ENCODE measurements at places on chromosomes 2 and 18.
A peak's percentile ranks its signal among the peaks of the same experiment; 100 is the strongest.

DNA sequence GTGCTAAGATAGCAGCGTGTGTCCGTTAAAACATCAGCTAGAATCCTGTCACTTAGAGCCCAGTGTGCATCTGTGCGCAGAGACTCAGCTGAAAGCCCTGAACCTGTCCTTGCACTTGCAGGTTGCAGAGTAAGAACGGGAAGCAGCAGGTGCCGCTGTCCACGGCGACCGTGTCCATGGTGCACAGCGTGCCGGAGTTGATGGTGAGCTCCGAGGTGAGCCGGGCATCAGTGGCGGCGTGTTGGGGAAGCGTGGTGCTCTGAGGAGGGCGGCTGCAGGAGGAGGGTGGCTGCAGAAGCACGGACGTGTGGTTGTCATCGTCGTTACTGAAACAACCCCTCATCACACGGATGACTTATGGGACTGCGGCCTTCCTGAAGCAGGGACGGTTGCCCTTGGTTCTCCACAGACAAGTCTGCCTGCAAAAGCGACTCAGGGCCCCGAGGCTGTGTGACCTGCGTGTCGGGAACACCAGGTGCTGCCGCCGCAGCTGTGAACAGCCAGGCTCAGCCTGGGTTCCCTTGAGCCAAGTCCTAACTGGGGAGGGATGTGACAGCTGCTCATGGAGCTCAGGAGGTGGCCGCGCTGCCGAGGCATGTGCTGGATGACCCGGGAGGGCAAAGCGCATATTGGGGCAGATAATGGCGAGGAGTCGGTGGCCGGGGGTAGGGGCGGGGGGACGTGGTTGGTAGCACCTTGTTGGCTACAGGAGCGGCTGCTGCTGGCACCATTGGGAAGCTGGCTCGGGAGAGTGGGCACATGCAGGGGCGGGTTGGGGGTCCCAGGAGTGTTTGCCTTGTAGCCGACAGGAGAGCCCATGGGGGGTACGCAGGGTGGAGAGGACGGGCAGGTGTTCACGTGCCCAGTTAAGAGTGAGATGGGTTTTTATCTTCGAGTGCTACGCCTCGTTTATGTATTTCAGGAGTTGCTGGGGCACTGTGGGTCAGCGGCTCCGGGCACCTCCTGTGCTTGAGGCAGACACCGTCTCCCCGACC lies 16.6 kb downstream of the CTDP1 start:
- DNase-seq, result no peak

DNA sequence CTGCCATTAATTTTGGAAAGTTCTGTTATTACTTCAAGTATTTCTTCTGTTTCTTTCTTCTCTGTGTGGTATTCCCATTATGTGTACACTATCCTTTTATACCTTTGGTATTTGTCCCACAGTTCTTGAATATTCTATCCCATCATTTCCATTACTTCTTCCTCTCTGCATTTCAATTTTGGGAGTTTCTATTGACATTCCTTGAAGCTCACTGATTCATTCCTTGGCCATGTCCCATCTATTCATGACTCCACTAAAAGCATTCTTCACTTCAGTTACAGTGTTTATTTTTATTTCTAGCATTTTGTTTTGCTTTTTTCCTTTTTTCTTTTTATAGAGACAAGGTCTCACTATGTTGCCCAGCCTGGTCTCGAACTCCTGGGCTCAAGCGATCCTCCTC lies 30.3 kb downstream of the PROC start:
- no peak for DNase-seq

DNA sequence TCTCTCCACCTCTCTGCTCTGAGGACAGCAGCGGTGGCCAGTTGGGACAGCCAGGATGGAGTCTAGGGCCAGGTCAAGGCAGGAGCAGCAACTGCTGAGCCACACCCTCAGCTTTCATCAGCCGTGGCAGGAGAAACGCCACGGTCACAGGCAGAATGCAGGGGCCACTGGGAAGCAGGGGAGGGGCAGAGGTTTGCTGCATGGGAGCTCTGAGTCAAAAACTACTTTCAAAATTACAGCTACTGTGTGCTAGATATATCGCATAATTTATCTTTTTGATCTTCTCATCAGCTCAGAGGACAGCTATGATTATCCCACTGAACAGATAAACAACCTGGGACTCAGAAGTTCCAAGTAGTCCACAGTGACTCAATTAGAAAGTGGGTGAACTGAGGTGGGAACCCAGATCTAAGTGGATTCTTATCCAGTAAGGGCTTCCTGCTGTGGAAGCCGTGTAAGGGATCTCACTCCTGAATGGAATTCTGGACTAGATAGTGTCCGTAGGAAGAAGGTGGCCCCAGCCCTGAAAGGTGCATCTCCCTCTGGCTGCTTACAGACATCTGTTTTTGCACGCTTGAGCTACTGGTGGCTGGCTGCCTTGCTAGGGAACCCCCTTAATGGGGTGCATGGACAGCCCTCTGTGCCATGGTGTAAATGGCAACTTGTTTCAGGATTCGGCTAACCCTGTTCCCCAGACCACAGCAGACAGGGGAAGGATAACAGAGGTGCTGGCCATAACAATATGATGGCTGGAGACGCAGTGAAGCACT lies 194.6 kb upstream of the SMAD2 start:
- DNase-seq, result peak; percentile 51

GRCh38 chr2:29562319-29562718 lies 359.1 kb downstream of the ALK start:
- DNase-seq, result no peak

- peak; percentile 48 for DNase-seq
Observed at GRCh38 chr2:162058973-162059668, 14.9 kb downstream of the DPP4 start.

DNA sequence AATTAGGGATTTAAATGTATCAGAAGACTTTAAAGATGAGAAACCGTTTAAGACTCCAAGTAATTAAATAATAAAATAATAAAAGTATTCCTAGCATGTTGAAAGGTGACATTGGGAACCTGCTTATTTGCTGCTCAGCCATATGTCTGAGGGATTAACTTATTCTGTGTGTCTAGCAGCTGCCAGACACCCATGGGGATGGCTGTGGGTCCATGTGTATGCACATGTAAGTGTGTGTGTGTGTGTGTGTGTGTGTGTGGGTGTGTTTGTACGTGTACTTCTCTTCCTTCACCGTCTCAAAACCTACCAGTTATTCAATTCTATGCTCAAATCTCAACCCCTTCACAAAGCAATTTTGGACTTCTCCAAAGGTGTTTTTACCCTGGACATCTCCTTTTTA lies 124.5 kb downstream of the SETBP1 start:
- DNase-seq, result no peak

- no peak for DNase-seq
Observed at GRCh38 chr18:77392321-77392720, 142.7 kb downstream of the GALR1 start.

DNA sequence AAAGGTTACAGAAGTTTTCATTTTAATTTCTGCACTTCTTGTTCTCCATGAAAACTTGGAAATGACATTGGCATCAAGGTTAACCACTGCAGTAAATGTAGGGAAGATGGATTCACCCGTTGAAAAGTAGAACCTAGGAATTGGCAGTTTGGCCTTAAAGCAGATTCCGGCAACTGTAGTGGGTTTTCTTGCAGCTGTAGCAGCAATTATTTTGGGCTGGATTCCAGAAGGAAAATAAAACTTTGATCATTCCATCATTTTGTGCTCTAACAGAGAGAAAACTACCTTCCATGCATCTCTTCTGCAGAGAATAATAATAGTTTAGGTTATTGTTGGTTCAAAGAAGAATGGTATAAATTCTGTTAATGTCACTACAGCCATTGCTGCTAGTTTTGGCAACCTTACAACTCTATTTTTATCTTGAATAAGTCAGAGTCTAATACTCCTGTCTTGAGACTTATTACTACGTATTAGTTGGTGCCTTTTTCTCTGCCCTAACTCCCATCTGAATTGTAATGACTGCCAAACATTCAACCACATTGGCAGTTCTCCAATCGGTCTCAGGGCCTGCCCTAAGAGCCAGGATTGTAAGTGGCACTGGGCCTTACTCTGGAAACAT lies 178.1 kb upstream of the PIEZO2 start:
- no peak for DNase-seq

DNA sequence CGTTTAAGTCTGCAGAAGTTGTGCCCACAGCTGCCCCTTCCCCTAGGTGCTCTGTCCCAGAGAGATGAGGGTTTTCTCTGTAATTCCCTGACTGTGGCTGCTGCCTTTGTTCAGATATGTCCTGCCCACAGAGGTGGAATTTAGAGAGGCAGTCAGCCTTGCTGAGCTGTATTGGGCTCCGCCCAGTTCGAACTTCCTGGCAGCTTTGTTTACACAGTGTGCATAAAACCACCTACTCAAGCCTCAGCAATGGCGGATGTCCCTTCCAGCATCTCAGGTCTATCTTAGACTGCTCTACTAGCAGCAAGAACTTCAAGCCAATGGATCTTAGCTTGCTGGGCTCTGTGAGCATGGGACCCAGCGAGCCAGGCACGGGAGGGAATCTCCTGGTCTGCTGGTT lies 48.1 kb downstream of the LHCGR start:
- DNase-seq, result no peak

GRCh38 chr2:217950401-217950871 lies 52.4 kb downstream of the TNS1 start:
- no peak for DNase-seq

DNA sequence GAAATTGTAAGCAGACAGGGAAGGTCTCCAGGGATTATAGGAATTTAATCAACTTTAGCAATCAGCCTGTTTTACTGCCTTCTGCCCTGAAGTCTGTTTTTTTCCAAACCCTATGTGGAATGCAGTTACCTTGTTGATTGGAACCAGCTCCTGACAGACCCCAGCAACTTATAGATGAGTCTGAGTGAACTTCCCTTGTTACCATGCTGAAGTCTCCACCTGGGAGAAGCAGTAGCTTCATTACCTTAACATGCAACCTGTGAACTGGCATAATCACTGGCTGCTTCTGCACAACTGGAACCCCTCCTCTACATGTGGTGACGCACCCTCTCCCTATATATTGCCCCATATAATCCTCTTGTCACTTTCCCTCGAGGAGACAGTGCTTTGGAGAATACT lies 226.3 kb upstream of the SPOPL start:
- no peak for DNase-seq

- no peak for DNase-seq
Observed at GRCh38 chr2:172227719-172228118, 125.0 kb upstream of the DLX2 start.

DNA sequence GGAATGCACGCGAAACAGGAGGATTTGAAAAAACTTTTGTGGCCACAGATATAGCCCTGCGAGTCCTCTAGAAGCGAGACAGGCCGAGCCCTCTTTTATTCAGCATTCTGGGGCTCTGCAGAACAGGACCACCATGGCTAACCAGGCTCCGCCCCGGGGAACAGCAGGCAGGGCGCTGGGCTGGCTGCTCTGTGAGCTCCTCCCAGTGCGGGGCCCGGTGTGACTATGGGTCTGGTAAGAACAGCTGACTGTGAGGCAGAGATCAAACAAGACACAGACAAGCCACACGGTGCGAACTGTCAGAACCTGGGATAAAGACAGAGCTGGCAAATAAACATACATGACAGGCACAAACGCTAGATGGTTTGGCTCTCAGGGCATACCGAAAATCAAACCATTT lies 15.5 kb downstream of the PXDN start:
- DNase-seq, result no peak

GRCh38 chr2:23009545-23010149 lies 375.3 kb upstream of the KLHL29 start:
- DNase-seq, result no peak

DNA sequence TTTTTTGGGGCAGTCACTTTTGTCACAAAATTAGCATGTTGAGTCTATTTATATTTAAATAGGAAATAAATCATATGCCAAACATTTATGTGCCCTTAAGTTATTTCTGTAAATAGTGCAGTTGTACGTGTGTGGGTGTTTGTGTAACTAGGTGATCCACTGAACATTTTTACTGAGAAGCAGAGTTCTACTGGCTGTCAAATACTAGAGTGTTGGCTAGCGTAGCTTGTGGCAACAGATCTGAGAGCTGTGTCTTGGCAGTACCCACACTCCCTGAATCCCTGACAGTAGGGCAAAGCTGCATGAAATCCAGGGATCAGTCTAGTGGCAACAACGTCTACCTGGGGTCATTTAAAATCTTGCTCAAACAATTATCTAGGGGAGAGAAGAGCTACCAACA lies 273.1 kb upstream of the SLC8A1 start:
- no peak for DNase-seq

DNA sequence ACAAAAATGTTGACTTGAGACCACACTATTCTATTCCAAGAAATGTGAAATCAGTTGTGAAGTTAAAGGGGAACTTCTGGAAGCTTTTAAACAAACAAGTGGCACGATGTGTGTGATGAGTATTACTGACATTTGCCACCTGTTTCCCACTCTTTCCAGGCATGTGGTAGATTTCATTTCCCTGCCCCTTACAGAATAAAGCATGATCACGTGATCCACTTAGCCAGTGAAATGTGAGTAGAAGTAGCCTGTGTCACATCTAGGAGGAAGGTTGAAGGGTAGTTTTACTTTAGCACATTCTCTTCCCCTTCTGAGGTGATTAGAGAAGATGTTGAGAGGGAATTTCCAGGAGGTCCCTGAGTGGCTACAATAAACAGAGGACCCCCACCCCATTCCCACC lies 3.8 kb downstream of the COL4A4 start:
- DNase-seq, result no peak

DNA sequence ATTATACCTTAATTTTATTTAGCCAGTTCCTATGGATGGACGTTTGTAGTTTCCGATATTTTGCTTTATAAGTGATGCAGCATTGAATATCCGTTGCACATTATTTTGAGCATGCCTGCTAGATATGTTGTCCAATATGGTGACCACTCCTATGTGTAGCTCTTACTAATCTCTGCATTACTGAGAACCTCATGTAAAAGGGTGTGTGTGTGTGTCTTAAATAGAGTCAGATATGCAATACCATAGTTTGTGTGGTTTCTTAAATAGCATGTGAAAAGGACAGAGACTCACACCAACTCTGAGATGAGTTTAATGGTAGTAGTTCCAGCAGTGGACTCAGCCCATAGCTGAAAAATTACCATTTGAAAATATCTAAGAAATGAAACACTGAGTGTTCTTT lies 32.3 kb downstream of the CD8A start:
- DNase-seq, result no peak

GRCh38 chr2:28717339-28717758 lies 34.3 kb upstream of the PPP1CB start:
- DNase-seq, result no peak

GRCh38 chr18:74963820-74964446 lies 245.0 kb downstream of the PTGR3 start:
- peak; percentile 38 for DNase-seq

- DNase-seq, result no peak
Observed at GRCh38 chr18:39647627-39648534, 2082.3 kb upstream of the CELF4 start.
